Amygdala (tissue), 56 donors: ENCODE measurements at places on chromosomes 6 and 20.

- DNase-seq: no peak
Measured at GRCh38 chr6:129162605-129163004, 279.7 kb downstream of the LAMA2 start.

- no peak for DNase-seq
Measured at GRCh38 chr6:55994531-55994930, 119.1 kb upstream of the BMP5 start.

- no peak for DNase-seq
Measured at GRCh38 chr6:117025310-117025709, 148.3 kb downstream of the RFX6 start.

DNA sequence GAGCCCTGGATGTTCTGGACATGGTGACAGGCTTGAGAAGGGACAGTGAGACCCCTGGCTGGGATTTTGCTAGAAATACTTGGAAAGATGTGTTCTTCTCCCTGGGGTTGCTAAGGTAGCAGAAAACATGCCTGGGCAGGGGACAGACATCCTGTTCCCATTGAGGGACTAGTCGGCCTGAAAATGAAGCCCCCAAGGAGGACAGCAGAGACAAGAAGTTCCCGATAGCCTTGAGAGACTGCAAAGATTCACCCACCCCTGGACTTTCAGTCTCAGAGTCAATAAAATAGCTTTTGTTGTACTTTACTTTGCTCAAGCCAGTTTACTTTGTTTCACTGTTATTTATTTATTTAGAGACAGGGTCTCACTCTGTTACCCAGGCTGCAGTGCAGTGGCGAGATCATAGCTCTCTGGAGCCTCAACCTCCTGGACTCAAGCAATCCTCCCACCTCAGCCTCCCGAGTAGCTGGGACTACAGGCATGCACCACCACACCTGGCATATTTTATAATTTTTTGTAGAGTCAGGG, 28.4 kb downstream of the ATP9A start:
- DNase-seq: no peak

DNA sequence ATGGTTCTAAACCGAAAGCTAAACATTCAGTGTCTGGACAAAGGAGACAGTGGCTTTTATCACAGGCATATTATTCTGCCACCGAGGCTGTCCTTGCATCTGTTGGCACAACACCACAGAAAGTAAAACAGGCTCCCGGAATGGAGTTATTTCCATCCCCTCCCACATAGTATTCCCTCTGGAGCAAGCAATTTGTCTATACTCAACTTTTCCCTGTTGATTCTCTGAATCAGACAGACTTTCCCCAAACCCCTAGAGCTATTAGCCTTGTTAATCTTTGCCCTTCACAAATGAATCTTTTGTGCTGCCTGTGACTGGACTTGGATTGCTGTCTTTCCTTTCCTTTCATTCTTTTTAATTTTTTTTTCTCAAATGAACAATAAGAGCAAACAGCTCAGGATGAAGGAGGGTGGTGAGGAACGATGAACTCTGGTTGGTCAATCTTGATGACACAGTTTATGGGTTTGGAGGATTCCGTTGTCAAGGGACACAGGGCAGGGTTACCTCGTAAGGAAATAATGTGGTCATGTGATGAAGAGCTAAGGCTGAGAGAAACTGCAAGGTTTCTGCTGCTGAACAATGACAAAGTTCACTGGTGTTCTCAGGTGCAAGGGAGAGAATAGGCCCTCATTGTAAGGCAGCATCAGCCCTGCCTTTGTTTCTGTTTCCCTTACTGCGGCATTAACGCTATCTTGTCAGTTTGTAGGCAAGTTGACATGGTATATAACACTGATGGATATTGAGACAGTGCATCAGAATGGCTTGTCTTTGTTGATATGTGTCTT, 275.0 kb upstream of the BMP2 start:
- no peak for DNase-seq

DNA sequence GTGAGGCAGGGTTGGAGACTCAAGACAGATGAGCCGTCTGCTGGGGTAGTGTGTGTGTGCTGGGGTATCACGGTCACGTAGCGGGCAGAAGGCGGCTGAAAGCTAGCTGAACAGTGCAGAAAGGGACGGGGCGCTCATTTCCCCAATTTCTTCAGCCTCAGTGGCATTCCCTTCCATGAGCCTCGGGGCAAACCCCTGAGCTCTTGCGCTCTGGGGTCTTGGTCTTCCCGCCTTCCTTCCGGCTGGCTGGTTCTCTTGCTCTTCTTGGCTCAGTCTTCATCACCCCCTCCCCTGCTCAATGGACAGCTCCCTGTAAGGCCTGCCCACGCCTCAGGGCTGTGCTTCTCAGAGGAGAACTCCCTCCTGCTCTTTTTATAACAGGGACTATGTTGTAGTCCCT, 15.5 kb upstream of the TMEM181 start:
- no peak for DNase-seq

GRCh38 chr6:99841297-99841696, 152.7 kb downstream of the MCHR2 start:
- DNase-seq: no peak

DNA sequence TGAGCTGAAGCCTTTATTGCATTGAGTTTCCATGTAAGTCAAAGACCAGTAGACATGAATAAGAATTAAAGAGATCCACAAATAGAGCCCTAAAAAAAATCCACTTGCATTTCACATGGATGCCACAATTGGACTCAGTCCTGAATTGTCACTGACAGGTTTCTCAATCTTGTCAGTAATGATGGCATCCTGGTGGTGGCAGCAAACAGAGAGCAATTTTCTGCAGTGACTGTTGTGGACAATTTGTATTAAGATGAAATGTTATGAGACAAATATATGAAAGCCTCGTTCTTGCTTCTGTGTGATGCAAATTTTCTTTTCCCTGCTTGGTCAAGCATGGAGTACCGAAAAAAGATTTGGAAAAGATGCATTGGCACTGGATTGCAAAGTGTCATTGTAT, 278.9 kb downstream of the SAMD5 start:
- DNase-seq: no peak

DNA sequence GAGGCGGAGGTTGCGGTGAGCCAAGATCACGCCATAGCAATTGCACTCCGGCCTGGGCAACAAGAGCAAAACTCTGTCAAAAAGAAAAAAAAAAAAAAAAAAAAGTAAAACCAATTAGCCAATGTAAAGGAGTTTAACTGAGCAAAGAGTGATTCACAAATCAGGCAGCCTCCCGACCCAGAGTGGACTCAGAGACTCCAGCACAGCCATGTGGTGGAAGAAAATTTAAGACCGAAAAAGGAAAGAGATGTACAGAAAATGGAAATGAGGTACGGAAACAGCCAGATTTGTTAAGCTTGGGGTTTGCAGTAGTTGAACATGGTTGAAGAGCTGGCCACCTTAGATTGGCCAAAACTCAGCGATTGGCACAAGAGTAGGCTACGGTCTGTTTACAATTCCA, 51.4 kb downstream of the ERMARD start:
- no peak for DNase-seq

- DNase-seq: no peak
Measured at GRCh38 chr6:134322216-134322615, 4.3 kb upstream of the SGK1 start.

GRCh38 chr6:41150671-41151070, 3.5 kb downstream of the TREML1 start:
- DNase-seq: no peak

DNA sequence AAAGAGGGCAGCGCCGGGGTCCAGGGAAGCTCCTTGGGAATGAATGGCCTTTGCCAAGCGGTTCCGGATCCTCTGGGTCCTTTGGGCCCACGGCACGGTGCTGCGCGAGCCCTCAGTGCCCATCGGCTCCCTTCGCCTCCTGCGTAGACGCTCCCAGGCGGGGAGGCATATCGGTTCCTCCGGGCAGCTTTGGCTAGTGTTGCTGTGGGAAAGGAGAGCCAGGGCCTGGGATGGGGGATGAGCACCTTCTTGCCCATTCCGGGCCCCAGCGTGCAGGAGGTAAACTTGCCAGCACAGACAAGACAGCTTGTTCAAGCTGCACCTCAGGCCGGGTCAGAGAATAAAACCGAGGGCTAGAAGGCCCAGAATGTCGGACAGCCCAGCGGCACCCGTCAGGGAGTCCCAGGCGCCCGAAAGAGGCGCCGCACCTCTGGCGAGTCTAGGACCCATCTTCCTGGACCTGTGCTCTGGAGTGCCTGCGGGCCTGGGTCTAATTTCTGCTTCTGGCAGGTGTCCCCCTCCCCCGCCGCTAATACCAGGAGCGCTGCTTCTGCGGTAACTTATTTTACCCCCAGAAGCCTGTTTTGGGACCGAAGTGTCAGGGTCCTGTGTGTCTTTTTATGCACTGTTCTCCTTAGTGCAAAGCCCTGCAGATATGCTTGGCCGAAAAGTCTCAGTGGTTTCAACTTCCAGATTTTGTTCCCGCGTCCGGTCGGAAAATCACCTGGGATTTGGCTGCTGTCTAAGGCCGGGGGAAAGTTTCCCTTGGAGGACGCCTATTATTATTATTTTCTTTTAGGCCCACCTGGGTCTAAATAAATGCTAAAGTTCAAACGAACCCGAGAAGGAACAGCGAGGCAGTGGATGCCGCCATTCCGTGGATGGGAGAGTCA, 1.7 kb upstream of the TFAP2C start:
- no peak for DNase-seq

- DNase-seq: no peak
Measured at GRCh38 chr6:138035070-138035469, 72.1 kb downstream of the PERP start.

- no peak for DNase-seq
Measured at GRCh38 chr20:47263080-47263464, 93.4 kb downstream of the ZMYND8 start.

GRCh38 chr6:85865420-85866369, 223.0 kb upstream of the SYNCRIP start:
- DNase-seq: no peak

DNA sequence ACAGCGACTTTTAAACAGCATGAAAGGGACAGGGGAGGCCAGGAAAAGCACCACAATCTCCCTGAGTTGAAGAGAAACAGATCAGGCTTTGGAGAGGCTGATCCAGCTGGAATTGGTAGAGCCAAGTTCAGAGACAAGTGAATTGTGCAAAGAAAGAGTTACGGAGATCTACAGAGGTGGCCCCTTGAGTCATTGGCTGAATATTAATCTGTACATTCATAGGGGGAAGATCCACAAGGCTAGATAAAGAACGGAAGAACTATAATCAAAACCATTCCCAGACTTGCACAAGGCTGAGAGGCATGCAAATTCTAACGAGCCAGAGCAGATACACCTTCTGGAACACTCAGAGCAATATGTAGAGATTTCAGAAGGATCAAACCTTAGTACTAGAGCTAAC, 14.2 kb upstream of the FOXQ1 start:
- DNase-seq: no peak

- DNase-seq: peak; percentile 66
Measured at GRCh38 chr20:17875106-17875980, 93.3 kb downstream of the SNX5 start.

GRCh38 chr6:51398064-51398705, 579.5 kb downstream of the TFAP2B start:
- DNase-seq: no peak

GRCh38 chr6:98458708-98459107, 375.7 kb upstream of the POU3F2 start:
- DNase-seq: no peak

DNA sequence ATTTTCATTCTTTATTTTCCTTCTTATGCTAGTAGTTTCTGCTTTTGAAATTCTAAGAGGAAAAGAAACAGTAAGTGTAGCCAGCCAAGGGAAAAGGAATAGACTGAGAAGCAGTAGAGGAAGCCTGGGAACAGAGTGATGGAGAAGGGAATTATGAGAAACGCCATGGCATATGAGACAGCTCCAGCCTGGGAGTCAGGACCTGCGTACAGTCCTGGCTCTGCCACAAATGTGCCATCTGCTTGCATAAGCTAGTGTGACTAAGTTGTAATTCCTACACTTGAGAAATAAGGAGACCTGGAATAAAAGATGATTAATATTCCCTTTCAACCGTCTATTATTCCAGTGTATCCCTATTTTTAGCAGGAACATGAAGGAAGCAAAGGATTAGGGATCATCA, 47.5 kb downstream of the OSTM1 start:
- no peak for DNase-seq

DNA sequence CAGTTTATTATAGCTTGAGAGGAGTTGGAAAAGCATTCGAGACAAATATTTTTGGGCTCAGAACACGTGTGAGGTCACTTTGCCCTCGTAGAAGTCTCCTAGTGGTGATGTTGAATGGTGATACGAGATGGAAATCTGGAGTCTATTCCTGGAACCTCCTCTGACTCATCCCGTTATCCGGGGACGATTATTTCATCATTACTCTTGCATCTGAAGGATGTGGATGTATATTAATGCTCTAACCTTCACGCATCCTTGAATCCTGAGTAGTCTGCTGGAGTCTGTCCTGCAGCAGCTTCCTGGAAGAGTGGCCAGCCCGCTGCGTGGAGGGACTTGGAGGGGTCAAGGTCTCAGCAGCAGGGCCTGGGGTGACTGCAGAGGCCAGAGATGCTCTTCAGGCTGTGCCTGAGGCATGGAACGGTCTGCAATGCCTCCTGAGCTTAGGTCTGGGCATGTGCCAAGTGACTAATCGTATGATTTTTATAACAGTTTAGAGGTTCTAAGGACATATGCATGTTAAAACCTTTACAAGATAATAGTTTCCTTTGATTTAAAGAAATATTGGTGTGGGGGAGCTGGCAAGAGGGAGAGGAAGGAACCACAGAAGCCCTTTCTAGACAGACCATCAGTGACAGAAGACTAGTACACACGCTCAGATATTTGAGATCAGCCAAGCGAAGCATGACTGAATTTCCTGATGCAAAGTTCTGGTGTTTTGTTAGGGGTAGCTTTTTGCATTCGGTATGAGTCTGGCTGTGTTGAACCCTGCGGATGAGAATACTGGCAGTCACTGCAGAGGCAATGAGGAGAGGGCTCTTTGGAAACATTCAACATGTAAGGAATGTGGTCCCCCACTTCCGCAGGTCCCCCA, 400.2 kb downstream of the QKI start:
- DNase-seq: no peak

- DNase-seq: no peak
Measured at GRCh38 chr20:49540232-49540620, 27.7 kb downstream of the PTGIS start.

DNA sequence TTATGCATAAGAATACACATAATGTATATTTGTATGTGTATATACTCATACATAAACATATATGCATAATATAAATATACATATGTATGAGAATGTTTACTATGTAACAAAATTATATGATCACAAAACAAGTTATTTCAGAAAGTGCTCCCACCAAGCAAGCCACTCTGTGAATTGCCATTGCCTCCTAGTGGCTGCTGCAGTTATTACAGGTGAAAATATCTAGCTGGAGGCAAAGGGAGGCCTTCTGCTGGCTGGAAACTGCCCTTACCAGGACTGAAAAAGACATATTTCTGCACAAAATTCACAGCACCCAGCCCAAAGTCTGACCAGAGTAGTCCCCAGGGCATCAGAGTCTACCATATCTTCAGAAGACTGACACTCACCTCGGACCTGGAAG, 14.4 kb upstream of the ADAM33 start:
- DNase-seq: no peak

DNA sequence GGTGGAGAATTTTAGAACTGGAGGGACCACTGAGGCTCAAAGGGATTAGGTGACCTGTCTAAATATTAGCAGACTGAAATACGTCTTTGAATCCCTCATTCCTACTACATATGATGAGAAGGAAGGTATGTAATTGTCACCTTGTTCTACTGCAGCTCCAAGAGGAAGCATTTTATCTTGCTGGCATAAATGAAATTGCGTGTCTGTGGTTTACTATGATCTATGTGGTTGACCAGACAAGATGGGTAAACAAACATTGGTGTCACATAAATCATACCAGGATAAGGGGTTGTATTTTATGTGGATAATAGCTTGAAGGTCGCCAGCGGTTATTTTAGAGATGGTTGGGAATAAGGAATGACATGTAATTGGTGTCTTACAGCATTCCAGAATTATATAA, 78.2 kb downstream of the LAMA4 start:
- DNase-seq: no peak
